NCI-H146 (cell line): ENCODE measurements at places on chromosomes 5 and 9.
A peak's percentile ranks its signal among the peaks of the same experiment; 100 is the strongest.

- no peak for DNase-seq
These were observed 107.5 kb downstream of the NDFIP1 start for GRCh38 chr5:142215915-142216681.

GRCh38 chr5:147450606-147451005 lies 59.3 kb downstream of the DPYSL3 start:
- DNase-seq = no peak

DNA sequence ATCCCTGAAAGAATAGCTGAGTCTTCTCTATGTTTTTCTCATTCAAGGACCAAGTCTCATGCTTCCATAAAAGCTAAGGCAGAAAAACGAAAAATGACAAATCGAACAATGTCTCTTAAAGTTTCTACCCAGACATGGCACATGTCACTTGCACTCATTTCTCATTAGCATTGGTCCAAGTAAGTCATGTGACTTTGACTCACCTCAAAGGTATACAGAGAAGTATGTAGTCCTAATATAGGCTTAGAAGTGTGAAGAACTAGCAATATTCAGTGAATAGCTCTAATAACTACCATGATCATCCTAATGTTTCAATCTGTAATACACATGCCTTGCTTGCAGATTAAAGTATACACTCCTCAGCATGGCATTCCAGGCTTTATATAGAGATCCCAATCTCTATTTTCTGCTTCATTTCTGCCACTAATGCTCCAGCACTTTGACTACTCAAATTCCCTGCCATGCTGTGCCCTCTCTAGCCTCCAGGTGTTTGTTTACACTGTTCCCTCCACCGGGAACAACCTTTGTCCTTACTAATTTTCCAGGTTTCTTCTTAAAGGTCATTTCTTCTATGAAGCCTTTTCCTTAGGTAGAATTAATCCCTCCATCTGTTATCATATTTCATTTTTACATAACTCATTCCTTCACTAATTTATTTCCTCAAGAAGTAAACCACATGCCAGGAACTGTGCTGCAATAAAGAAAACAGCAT lies 98.9 kb downstream of the CEMIP2 start:
- DNase-seq = no peak

GRCh38 chr9:133423216-133423615 lies 1.0 kb downstream of the ADAMTS13 start:
- DNase-seq = no peak

DNA sequence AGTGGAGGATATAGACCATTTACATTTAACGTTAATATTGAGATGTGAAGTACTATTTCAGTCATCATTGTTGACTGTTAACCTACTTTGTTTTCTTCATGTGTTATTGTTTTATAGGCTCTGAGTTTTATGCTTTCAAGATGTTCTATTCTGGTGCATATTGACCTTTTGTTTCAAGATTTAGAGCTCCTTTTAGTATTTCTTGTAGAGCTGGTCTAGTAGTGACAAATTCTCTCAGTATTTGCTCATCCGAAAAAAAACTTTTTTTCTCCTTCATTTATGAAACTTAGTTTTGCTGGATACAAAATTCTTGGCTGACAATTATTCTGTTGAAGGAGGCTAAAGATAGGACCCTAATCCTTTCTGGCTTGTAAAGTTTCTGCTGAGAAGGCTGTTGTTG lies 91.3 kb downstream of the INVS start:
- DNase-seq = no peak

GRCh38 chr9:97984188-97985057 lies 1.3 kb downstream of the ANP32B start:
- DNase-seq = peak; percentile 64

DNA sequence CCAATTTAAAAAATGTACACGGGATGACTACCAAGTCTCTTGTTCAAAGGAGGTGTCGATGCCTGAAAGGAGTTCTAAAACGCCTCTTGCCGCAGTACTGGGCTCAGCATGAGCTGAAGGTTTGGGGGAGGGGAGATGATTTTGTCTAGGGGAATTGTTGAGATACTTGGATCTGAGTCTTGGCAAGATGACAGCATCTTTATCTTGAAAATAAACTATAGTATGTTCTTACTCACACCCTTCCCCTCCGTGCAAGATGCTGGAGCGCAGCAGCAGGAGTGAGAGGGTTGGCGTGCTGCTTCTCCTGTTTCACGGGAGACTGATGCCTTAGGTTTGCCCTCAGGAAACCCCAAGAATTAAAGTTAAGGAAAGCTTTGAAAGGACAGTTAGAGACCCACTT lies 47.3 kb downstream of the FAM78A start:
- no peak for DNase-seq
